Activated T-helper 1 cell treated with anti-CD3 and anti-CD28 coated beads, Interleukin-12 subunit alpha, Interleukin-12 subunit beta, Interleukin-2, Interleukin-4 antibody, amounts not matched to agents 30 ng/mL and 10 ng/mL and 1 ng/mL, durations not matched to agents 14 hours and 24 hours and 36 hours (primary cell): ENCODE measurements at places on chromosomes 12 and 14.
A peak's percentile ranks its signal among the peaks of the same experiment; 100 is the strongest.

DNA sequence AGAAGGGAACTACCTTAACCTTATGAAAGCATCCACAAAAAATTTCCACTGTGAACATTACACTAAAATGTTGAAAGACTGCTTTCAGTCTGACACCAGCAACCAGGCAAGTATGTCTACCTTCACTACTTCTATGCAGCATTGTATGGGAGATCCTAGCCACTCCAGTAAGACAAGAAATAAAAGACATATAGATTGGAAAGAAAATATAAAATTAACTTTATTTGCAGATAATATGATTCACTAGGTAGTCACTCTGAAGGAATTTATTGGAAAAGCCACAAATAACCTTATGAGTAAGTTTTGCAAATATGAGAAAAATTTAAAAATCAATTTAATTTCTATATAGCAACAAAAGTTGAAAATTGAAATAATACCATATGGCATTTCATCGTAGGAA is 172.0 kb downstream of the RERGL start:
- DNase-seq: no peak

GRCh38 chr12:11499806-11500187 is 104.4 kb upstream of the PRB2 start:
- no peak for DNase-seq

- no peak for DNase-seq
Observed at GRCh38 chr14:77478796-77479195, 19.8 kb downstream of the ISM2 start.

DNA sequence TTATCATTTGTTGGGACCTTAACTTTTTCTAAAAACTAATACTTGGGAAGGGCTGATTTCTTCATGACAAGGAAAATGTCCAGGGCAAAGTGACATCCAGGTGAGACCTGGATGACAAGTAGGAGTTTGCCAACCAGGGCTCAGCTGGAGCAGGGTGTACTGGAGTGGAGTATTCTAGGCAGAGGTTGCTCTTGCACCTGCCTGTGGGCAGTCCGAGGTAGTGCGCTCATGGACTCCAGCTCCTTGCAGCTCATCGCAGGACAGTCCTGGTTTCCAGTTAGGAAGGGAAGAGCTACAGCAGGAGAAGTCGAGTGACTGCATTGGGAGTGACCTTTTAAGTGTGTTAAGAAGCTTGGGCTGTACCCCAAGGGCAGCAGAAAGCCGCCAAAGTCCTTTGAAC is 175.9 kb downstream of the PELI2 start:
- no peak for DNase-seq

DNA sequence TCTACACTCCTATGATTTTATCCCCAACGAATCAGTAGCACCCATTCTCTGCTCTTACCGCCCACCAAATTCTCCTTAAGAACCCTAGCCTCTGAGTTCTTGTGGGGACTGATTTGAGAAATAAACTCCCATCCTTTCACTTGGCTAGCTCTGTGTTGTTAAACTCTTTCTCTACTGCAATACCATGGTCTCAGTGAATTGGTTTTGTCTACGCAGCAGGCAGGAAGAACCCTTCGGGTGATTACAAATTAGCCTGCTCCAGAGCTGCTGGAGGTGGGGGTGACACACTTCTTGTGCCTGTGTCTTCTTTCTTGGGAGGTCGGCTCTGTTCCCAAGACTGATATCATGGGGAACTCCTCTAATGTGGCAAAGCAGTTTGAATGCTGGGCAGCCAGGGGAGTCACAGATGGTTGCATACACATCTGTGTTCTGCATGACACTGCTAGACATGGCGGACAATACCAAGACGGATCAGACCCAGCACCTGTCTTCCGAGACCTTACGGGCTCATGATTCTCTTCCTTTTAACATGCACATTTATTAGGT is 1.6 kb upstream of the C1S start:
- no peak for DNase-seq

- DNase-seq: no peak
Observed at GRCh38 chr12:92482599-92482998, 220.2 kb upstream of the PLEKHG7 start.

- DNase-seq: no peak
Observed at GRCh38 chr14:97106609-97107008, 309.4 kb downstream of the VRK1 start.

DNA sequence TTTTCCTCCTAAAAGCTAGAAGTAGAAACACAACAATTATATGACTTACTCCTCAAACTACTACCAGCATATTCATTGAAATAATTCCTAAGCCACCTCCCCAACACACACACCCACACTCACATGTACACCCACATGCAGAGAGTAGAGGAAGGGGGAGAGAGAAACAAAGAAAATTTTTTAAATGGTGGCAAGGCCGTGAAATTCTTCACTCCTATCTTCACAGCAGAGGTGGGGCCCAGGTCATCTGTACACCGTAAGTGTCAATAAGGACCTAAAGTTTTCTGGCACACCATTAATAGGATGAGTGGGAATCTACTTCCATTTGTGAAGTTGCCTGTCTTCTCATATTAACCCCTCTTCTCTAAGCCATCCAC is 73.9 kb upstream of the EGLN3 start:
- no peak for DNase-seq

DNA sequence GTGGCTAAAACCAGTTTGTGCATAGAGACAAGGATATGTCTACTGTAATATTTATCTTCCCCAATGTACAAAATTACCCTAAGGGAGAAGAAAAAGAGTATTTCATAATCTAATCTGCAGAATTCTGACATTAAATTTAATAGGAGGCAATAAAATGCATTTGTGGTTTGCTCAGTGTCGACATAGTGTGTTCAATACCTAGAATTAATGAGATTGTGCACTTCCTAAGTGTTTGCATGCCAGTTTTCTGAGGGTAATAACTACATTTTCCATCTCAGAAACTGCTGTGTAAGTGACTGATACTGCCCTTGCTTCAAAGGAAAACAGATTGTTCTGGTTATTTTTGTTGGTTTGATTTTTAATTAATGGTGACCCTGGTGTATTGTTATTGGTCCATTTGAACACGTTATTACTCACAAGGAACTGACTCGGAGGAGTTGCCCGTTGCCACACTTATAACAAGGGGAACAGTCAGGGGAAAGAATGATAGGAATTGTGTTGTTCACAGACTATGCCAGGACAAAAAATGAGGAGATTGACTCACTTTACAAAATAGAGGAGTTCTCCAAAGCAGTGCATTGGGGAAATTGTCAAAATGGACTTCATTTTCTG is 960.3 kb upstream of the TMEM132C start:
- DNase-seq: no peak

GRCh38 chr14:99595034-99595433 is 9.0 kb downstream of the CCDC85C start:
- peak; percentile 51 for DNase-seq

DNA sequence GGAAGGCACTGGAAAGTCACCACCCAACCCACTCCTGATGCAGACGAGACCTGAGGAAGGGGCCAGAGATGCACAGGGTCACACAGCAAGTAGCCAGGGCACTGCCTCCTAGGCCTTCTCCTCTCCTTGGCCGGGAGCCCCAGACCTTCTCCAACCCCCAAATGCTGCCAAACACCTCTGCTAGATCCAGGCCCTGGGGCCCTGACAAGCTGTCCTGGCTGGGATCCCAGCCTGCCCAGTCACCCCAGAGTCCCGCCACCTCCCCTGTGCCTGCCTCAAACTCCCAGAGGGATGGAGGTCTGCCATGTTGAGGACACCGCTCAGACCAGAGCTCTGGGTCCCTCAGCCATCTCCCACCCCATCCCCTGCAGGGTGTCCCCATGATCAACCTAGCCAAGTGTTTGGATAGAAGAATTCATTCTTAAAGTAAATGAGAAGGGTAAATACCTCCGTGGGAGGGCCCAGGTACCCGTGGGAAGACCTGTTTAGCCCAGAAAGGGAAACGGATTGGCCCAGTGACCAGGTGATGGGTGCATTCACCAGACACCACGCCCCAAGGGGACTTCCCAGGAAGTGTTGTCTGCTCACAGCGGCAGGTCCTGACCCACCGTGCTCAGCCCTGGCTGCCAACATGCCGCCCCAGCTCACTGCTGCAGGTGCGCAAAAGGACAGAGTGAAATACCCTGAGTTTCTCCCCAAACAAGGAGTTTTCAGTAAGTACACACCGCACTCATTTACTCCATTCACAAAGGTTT is 4.6 kb upstream of the DIO3 start:
- no peak for DNase-seq

DNA sequence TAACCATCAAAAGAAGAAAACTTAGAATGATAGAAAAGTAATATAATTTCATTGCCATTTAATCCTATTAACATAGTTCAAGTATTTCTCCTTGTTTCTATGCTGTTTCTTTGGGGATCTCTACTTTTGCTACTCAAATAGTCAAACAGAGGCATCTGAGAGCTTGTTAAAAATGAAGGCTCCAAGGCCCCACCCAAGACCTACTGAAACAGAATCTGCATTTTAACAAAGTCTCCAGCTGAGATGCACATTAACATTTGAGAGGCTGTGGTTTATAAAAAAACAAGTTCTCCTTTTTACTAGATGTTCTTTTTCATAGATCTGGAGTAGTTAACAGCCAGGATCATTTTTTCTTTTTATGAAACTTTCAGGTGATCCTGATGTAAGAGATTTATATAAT is 31.8 kb downstream of the PPFIA2 start:
- DNase-seq: no peak

GRCh38 chr12:89211456-89211855 is 140.8 kb downstream of the DUSP6 start:
- no peak for DNase-seq

GRCh38 chr12:5246196-5246595 is 185.7 kb upstream of the NTF3 start:
- no peak for DNase-seq

DNA sequence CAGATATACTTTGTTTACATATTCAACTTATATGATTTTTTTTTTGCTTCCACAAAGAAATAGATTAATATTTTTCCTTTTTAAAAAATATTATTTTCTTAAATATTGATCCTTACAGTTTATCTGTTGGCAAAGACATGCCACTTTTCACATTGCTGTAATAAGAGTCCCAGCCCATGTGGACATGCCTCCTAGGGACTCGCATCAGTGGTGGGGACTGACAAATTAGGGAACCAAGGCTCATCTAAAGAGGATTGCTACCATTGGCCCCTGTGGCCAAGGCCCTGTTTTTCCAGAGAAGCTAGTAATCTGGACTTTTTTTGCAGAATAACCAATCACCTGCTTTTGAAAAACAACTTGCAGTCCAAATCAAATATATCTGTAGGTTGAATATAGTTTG is 27.8 kb upstream of the BMAL2 start:
- DNase-seq: no peak

DNA sequence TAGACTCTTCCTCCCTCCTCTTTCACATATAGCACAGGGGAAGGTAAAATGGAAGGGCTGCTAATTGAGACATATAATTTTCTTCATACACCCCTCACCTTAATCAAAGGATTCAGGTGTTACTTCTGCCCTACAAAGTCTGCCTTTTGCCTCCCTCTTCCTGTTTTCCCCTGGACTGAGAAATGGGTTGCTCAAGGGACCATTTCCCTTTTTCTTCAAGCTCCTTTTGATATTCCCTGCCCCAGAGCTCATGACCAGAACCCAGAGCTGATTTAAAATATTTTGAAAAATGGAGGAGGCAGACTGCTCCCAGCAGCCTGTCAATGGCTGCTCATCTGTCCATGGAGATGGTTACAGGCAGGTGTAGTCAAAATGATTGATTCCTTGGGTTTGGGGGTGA is 6.3 kb upstream of the PIP4K2C start:
- no peak for DNase-seq

- DNase-seq: no peak
Observed at GRCh38 chr14:53520078-53520928, 367.2 kb upstream of the DDHD1 start.

DNA sequence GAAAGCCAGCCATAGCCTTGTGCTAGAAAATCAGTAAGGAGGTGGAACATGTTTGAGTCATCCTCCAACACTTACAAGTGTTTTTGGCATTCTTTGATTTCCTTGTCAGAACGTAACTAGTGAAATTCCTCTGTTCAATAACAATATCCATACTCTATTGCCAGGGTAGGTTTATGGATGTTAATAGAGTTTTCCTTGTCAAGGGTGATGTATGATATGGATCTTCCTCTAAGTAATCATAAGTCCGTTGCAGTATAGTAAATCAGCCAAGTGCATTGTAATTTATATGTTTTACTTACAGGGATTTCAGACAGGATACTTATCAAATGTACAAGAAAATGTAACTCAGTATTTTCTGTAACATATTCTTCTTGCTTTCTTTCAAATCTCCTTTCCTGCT is 19.4 kb downstream of the NAV3 start:
- DNase-seq: no peak

- no peak for DNase-seq
Observed at GRCh38 chr12:122887819-122888212, 8.1 kb downstream of the VPS37B start.

DNA sequence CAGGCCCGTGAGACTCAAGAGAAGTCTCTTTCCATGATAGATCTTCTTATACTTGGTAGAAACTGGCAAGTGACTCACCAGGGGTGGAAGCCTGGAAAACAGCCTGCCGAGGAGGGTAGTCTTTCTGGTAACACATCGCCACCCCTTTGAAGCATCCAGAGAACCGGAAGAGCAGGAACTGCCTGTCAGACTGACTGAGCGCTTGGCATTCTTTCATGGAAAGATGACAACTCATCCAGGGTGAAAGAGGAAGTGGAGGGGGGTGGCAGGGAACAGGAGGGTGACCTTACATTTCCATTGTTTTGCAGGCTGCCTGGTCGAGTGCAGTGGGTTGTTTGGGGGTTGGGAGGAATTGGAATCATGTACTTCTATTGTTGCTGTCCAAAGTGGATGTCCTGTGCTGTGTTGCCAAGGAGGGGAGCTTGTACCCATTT is 34.5 kb downstream of the PRKCH start:
- DNase-seq: no peak

GRCh38 chr12:42946871-42947381 is 357.4 kb upstream of the PRICKLE1 start:
- DNase-seq: no peak
